ENCODE measurements at places on chromosomes 3 and 15.

DNA sequence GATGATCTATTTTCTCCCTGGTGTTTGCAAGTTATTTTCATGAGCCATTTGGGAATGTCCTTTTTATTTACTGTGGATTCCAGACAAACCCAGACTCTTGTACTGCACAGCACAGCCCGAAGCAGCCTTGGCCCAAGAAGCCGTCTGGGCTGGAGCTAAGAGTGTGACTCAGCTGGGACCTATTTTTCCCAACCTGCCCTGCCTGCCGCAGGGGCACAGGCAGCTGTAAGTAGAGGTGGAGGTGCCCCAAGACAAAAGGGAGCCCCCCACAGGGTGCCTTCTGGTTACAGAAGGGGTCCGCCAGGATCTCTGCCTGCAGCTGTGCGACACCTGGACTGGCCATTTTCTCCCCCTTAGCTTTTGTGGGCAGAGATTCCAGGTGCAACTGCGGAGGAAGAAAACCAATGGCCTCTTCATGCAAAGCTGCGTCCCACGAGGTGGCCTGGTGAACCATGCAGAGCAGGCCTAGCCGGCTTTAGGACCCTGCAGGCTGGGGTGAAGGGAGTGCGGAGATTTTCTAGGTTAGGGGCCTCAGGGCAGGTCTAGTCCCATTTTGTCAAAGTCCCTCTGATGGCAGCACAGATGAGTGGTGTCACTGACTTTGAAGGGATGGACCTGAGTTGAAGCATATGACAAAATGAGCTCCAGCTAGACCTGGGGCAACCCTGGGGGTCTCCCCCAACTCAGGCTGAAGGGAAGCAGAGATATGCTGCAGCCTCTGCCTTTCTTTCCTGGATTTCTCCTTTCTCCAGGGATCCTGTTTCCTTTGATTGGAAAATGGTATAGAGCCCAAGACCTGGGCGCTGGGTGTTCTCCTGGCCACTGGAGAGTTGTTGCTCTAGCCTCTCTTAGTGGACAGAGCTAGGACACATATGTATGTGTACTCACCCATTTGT, 131.2 kb downstream of the KLF13 start:
- DNase-seq, result no peak

DNA sequence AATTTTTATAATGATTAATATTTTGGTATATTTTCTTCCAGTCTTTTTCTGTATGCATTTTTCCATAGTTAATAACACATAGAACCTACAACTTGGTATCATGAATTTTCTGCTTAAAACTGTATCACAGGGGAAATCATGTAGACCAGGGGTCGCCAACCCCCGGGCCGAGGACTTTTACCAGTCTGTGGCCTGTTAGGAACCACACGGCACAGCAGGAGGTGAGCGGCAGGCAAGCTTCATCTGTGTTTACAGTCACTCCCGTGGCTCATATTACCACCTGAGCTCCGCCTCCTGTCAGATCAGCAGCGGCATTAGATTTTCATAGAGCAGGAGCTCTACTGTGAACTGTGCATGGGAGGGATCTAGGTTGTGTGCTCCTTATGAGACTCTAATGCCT, 54.7 kb downstream of the RPL22L1 start:
- DNase-seq, result no peak

GRCh38 chr3:57910990-57911389, 97.2 kb upstream of the FLNB start:
- DNase-seq, result no peak

- no peak for DNase-seq
Observed at GRCh38 chr3:72320955-72321303, 527.3 kb downstream of the SHQ1 start.

DNA sequence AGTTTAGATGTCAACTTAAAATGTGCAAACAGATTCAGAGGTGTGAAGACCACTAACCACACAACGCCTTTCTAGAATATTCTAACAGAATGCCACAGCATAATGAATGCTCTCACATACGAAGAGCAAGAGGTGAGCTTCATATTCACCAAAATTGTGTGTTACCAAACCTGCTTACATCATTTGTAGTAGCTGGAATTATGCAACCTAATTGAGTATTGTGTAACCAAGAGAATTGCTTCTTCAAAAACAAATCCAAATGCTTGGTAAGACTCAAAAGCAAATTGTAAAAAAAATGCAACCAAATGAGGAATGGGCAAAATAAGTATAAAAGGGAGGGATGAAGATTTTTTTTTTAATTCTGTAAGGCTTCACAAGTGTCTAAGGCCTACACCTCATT, 160.7 kb downstream of the TAFA4 start:
- no peak for DNase-seq

DNA sequence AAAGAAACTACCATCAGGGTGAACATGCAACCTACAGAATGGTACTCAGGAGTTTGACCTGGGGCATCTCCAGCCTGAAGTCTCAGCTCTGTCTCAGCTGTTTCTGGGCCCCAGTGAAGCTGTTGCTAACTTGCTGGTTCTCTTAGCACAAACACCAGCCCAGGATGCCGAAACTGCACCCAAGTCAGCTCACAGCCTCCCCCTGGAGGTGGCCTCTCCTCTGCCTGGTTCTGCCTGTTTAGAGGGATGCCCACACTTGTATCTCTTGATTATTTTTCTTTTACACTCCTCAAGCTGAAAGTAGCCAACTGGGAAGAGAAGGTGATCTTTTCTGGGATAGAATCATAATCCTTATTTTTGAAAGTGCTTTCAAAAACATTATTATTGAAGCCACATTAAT, 289.0 kb upstream of the RASGRP1 start:
- DNase-seq, result no peak

- no peak for DNase-seq
Observed at GRCh38 chr15:28110481-28110881, 11.4 kb upstream of the OCA2 start.

- DNase-seq, result no peak
Observed at GRCh38 chr3:126517986-126518778, 609 bp upstream of the UROC1 start.

DNA sequence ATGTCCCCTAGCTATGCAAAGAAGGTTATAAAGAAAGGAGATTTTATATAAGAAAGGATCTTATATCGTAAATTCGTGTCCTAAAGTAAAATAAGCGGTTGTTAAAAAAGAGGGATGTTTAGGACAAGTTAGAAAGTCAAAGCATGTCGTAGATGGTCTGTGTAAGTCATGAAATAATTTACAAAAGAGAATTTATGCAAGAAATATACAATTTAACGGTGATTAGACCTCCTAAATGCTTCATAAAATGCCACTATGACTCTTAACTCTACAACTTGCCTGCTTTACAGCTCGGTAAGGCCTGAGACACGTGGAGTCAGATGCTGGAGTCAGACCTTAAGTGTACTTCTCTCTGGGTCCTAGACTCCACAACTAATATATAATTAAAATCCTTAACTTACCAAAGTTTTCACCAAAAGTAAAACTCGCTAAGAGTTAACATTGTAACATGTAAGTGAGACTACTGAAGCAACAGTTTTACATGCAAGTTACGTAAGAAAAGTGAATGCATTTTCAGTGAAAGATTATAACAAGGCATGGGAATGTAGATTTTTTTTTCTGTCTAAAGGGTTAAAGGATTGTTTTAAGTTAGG, 13.3 kb upstream of the SRPRB start:
- no peak for DNase-seq

DNA sequence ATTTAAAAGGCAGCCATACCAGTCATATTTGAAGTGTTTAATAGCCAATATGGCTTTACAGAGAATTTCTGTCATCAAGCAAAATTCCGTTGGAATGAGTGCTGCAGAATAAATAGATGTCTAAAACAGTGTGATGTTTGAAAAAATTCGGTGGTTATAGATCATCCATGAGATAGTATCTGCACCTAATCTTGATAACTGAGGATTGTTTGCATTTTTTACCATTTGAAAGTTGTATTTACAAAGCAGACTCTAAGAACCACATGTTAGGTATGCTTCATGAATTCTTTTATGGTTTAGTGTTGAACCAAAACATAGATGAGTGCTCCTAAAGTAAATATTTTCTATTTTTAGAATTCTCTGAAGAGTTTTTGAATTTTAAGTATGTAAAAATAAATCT, 476.1 kb downstream of the NAALADL2 start:
- DNase-seq, result no peak

- DNase-seq, result no peak
Observed at GRCh38 chr15:81945014-81945615, 100.7 kb downstream of the MEX3B start.

DNA sequence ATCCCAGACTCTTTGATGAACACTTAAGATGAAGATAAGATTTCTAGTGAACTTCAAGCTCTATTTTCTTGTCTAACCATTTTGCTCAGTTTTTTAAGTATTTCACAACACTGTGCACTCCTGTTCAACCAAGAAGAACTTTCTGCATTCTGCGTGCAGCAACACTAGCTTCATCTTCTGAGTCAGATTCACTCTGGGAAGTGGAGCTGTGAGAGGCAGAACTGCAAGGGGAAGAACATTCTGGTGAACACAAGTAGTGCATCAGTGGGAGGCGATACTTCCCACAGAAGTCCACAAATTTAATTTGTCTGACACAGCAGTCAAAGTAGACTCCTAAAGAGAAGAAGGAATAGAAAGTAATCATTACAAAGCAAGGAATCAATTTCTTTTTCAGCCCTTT, 18.1 kb downstream of the LRRC58 start:
- DNase-seq, result no peak

DNA sequence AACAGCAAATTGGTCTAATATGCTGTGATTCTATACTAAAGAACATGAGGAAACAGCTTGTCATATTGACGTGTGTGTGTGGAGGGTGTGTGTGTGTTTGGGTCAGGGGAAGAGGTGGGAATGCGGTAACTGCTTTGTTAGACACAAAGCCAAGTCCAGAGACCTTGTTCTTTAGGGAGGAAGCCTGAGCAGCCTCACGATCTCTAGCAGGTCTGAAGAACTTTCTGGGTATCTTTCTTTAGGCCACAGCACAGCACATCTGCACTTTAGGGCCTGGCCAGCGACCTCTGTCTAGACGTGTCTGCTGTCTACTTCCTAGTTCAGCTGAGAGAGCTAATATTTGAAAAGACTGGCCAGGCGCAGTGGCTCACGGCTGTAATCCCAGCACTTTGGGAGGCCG, 220.0 kb upstream of the TPRG1 start:
- DNase-seq, result no peak

- no peak for DNase-seq
Observed at GRCh38 chr15:59224474-59224873, 17.8 kb downstream of the LDHAL6B start.

DNA sequence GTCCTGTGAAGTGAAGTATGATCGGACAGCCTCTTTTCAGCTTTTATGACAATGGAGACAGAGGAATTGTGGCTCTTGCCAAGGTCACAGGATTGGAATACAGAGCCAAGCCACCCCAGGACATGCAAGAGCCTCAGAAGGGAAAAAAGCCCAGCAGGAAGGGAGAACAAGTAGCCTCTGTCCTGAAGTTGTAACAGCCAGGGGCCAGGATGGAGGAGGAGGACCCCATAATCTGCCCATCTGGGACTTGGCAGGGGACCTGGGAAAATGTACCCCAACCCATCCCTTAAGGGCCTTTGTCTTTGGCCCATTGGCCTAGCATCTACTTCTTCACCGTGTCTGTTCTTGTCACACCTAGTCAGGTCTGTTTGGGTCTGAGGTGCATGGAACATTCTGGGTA, 60.4 kb upstream of the POLG start:
- no peak for DNase-seq

- no peak for DNase-seq
Observed at GRCh38 chr15:78841376-78841706, 30.1 kb upstream of the ADAMTS7 start.

GRCh38 chr3:12275974-12276650, 12.8 kb upstream of the PPARG start:
- DNase-seq, result no peak

- DNase-seq, result no peak
Observed at GRCh38 chr15:68554721-68555678, 23.8 kb upstream of the CORO2B start.

DNA sequence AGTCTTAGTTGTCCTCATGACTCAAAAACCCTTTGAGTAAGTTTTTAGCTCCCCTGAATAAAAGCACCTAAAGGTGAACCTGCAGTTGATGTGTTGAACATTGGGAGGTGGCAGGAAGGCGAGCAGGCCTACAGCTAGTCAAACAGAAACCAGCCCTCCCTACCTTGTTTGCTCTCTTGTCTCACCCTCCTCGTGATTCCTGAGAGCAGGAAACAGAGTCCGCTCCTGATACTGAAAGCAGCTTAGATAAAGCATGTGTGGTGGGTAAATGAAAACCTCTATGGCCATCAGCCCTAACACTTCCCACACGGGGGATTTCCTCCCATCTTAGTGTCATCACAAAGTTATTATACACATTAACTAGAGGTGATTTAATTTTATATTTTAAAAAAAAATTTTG, 21.8 kb upstream of the CLDN18 start:
- DNase-seq, result peak; percentile 20

GRCh38 chr15:101050623-101051290, 131.6 kb downstream of the LRRK1 start:
- no peak for DNase-seq

- DNase-seq, result peak; percentile 24
Observed at GRCh38 chr3:81339040-81339845, 422.2 kb downstream of the GBE1 start.

DNA sequence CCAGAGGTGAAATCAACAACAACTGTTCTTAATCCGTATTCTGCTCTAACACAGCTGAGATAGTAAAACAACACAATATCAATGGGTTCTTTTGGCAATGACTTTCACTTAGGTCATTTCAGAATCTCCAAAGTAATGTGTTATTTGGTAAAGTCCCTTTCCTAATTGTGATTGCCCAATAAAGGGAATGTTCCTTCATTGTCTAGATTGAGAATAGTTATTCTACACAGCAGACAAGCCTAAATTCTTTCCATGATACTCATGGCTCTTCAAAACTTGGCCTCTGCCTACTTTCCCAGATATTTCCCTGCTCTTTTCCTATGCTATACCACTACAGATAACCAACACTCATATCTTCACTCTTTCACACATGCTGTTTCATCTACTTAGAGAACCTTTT, 219.8 kb downstream of the FMN1 start:
- no peak for DNase-seq
